ENCODE measurements at places on chromosomes 5 and 9. TPM values are rescaled to one million over a fixed set of nuclear protein-coding genes. Genes with fewer than 3 reads are reported as not detected.
A peak's percentile ranks its signal among the peaks of the same experiment; 100 is the strongest.

SH3RF2 gene
- 14.3 TPM for polyA plus RNA-seq

PCDHAC1 gene
- 0.10 TPM for polyA plus RNA-seq

SPINK6 gene
- polyA plus RNA-seq, result not detected

- peaks cover 2% of the 10 kb centered on the region for H3K4me1 ChIP-seq
- H3K27ac ChIP-seq, result peak overlapping the region; percentile 1
These were observed 28.0 kb upstream of the PLIN2 start for GRCh38 chr9:19155106-19155935.
